ENCODE measurements at places on chromosomes 2 and 18. TPM values are rescaled to one million over a fixed set of nuclear protein-coding genes. Genes with fewer than 3 reads are reported as not detected.

DNA sequence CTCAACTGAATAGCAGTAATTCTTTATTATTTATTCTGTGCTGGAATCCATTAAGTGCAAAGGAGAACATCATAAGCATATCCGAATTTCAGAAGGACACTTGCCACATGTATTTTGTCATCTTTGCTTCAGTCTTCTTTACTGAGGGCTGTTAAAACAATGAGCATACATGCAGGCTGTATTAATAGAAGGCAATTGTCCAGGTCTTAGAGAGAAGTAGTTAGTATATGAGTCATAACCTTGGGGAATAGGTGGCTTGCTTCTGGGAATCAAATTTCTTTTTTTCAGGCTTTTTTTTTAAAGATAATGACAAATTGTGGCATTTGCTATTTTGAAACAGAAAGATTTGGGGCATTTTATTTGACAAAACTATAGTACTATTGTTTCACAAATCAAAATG is 773.5 kb downstream of the CNTNAP5 start:
- H3K4me1 ChIP-seq, result no peaks in the 10 kb centered on the region
- no peaks in the 10 kb centered on the region for H3K27me3 ChIP-seq
- H3K36me3 ChIP-seq, result no peaks in the 10 kb centered on the region
- no peak for DNase-seq

- peaks cover 2% of the 10 kb centered on the region for H3K27me3 ChIP-seq
- no peak overlapping the region for H3K4me3 ChIP-seq
- H3K27ac ChIP-seq, result no peak overlapping the region
- no peaks in the 10 kb centered on the region for H3K4me1 ChIP-seq
- H3K36me3 ChIP-seq, result no peaks in the 10 kb centered on the region
These were observed 27.7 kb upstream of the CHMP1B start for GRCh38 chr18:11823545-11823944.

Gene CAPN14
- total RNA-seq, result under 0.01 TPM

Gene PAIP2B
- 0.18 TPM for total RNA-seq

Data from IMR-90 (cell line).